ENCODE measurements at places on chromosomes 5 and 9.

GRCh38 chr5:91885291-91886265, 502.5 kb upstream of the ARRDC3 start:
- no peak for DNase-seq

- no peak for DNase-seq
These were observed 19.0 kb downstream of the DYNC2I2 start for GRCh38 chr9:128637656-128638055.

DNA sequence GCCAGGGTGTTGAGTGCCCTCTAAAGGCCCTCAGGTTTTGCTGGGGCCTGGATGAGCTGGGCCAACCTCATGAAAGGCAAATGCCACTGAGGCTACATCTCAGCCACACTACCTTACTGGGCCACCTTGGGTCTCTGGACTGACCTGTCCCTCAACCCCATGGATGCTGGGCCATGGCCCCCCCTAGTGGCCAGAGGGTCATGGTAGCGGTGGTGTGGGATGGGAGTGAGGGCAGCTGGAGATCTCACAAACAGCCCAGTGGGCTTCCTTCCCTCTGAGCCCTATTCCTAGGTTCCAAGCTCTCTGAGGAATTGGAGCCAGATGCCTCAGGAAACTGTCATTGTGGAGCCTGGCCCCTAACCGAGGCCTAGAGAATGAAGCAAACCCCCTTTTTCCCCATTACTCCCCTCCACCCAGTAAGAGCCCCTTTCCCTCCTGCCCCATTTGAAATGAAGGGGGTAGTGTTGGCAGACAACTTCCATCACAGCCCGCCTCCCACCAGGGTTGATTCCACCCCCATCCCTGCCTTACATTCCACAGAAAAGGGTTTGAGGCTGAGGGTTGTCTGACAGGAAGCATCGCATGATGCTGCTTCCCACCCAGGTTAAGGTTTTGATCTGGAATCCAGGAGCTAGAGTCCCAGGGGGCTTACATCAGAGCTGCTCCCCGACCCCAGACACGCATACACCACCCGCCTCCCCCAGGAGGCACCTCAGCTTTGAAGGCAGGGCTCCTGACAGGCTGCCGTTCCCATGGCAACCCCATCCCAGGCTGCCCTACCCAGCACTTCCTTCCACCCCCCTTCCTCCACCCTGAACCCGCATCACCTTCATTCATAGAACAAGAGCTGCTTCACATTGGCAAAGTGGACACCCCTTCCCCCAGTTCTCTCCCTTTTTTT, 63.9 kb downstream of the PCDH1 start:
- DNase-seq = no peak

DNA sequence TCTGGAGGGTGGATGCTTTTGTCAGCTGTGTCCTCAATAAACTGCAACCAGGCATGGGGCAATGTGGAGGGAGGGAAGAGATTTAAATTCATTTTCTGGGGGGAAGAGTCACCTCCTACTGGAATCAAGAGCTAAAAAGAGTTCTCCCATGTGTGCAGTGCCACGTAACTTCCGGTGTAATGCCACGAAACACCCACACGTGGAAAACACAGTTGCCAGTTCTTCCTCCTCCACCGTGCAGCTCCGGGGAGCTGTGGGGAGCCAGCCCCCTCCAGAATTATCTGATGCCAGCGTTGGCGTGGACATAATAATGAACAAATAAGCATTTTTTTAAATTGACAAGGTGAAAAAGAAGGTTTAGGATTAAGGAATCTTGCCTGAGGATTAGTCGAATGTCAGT, 32.1 kb upstream of the MED10 start:
- DNase-seq = no peak

GRCh38 chr9:137731947-137732813, 113.4 kb downstream of the EHMT1 start:
- no peak for DNase-seq

- DNase-seq = no peak
These were observed 204.8 kb downstream of the SPATA31A6 start for GRCh38 chr9:42388146-42388690.

DNA sequence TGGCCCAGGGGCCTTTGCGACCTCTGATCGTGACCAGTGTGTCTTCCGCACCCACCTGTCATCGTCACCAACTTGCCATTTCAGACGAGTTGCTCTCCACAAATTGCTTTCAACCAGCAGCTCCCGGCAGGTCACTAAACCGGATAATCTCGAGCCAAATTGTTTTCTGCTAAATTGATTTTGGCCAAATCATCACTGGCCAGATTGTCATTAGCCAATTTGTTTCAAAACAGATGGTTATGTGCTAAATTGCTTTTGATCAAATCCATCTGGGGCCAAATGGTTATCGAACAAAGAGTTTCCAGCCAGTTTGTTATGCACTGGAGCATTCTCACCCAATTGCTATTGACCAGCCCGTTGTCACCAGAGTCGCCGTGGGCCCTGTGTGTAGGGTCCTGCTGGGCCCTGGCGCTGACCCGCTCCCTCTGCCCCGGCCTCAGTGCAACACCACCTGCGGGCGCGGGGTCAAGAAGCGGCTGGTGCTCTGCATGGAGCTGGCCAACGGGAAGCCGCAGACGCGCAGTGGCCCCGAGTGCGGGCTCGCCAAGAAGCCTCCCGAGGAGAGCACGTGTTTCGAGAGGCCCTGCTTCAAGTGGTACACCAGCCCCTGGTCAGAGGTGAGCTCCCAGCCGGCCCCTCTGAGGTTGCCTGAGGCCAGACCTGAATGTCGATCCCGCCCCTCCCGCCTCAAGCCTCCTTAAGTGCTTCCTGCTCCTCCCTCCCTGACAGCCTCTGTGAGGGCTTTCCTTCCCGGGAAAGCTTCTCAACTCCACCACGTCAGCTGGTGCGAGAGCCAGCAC, 35.6 kb downstream of the ADAMTSL2 start:
- DNase-seq = no peak

DNA sequence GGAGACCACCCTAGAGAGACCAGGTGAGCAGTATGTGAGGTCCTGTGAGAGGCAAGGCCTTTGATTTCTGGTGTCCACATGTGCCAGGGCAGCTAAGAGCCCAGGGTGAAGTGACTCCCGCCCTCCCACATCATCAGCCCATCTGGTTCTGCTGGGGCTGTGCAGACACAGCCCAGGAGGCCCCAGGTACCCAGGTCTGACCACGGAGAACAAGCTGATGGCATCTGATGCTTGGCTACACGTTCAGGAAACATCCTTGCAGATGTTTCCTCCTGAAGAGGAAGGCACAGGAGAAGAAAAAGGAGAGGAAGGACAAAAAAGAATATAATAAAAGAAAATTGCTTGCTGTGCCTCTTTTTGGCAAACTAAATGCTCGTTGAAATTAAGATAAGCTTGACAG, 225.8 kb downstream of the PAX5 start:
- DNase-seq = no peak

- no peak for DNase-seq
These were observed 53.1 kb upstream of the TYRP1 start for GRCh38 chr9:12640016-12640587.

GRCh38 chr5:44943647-44944046, 134.9 kb downstream of the MRPS30 start:
- no peak for DNase-seq

DNA sequence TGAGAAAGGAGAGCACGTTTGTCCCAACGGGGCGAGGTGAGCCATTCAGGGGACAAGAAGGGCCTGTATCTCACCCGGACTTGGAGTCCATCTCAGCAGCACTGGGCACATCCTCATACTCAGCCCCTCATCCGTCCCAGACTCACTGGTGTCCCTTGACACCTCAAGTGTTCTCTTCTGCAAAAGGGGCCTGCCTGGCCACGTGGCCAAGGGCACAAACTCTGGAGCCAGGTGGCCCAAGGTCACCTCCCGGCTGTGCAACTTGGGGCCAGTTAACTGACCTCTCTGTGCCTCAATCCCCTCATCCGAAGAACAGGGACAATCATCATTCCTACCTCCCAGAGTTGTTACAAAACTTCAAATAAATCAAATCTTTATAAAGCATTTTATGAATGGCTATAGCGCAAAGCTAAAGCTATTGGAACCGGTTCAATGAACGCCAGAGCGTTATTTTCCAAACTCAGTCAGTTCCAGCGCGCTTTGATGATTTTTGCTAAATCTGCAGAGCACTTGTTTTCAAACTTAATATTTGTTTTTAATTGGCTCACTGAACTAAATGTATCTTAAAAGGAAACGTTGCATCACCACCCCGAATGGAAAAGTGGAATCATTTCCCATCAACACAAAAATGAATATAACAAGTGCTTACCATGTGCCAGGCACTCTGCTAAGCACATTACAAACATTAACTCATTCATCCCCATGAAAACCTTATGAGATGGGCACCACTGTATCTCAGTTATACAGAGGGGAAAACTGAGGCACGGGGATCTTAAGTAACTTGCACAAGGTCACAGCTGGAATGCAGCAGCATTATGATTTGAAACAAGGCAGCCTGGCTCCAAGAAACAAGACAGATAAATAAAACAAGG, 49.3 kb downstream of the DUSP1 start:
- no peak for DNase-seq

DNA sequence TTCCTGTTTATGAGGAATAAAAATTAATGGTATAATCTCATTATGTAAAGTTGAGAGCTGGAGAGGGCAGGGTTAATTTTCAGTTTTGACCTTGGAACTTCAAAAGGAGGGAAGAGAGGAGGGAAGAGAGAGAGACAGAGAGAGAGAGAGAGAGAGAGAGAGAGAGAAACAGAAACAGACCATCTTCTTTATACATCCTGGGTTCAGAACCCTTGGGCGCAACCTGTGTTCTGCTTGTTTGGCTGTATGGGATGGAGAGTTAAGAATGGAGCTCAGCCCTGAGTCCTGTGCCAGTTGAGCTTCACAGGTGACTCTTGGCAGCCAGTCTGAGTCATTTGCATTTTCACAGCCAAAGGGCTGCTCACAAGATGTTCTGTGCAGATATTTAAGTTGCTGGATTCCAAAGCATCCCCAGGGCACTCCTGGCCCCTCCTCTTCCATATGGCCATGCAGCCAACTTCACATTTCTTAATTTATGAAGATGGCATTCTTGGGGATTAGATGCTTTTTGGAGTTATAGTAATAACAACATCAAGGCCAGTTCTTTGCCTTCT, 143.5 kb downstream of the CARTPT start:
- no peak for DNase-seq

DNA sequence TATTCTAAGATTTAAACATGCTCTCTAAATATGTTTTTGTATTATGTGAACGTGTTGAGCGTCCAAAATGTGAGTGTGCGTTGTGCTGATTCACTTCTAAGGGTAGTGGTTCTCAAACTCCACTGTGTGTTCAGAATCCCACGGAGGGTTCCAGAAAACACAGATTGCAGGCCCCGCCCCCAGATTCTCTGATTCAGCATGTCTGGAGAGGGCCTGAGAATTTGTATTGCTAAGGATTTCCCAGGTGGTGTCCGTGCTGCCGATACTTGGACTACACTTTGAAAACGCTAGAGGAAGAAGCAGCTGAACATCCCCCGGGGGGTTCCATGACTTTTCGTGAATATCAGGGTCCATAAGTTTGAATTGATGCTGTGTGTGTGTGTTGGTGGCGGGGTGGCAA, 1043.2 kb upstream of the WWC1 start:
- DNase-seq = no peak

- no peak for DNase-seq
These were observed 1.0 kb downstream of the NIPSNAP3A start for GRCh38 chr9:104748359-104749031.

DNA sequence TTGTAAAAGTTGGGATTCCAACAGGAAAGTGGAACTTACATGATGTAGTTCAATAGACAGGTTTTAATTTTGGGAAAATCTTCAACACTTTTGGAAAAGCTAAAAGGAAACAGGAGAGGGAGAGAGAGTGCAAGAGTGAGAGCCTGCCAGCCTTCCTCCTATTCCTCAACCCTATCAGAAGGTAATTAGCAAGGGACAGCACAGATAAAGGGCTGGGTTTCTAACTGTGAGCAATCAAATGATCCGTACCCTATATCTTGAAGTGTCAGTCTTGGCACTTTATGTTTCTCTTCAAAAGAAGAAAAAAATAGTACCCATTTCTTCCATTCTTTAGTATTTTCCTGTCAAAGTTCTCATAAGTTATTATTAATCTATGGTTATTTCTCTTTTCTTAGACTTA, 79.4 kb downstream of the FER start:
- no peak for DNase-seq

GRCh38 chr9:8734760-8735159, 935.2 kb upstream of the DMAC1 start:
- no peak for DNase-seq

DNA sequence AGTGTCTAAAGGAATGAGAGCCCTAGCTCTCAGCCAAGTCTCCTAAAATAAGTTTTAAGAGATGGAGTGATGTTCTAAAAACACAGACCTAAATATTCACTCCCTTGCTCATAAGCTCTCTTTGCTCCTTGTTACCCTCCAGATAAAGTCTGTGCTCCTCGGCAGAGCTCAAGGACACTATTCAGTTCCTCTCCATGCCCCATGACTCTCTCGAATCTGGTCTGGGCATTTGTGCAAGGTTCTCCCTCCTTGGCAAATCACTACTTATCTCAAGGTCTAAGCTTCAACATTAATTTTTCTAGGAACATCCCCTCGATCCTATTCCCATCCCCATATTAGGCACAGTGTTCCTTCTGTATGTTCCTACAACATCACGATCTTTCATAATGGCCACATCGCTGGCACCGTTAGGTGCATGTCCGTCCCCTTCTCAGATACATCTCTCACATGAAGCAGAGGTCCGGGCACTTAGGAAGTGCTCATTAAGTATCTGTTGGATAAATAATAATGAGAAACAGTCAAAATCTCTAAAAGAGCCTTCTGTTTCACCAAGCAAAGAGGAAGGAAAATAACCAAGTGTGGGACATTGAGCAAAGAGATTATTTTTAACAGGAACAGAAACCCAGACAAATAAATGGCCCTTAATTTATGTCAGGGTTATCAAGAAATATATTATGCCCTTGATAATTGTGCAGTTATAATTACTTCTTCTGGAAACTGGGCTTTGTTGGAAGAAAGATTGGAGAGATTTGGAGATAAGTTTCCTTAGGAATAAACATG, 85.9 kb upstream of the HTR4 start:
- no peak for DNase-seq

DNA sequence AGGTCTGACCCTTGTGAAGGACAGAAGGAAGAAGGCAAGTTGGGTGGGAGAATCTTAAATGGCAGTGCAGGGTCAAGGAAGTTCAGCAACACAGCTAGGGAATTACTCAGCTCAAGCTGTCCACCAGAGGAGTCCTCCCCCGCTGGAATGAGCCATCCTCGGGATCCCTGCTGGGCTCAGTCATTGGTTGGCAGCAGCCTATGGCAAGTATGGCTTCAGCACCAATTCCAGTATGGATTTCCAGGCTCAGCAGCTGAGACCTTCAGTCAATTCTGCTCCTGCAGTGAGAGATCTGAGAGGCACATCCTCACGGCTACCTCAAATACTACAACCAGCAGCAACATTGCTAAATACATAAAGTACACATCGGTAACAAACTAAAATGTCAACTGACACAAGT, 280.6 kb upstream of the PIK3R1 start:
- DNase-seq = no peak

DNA sequence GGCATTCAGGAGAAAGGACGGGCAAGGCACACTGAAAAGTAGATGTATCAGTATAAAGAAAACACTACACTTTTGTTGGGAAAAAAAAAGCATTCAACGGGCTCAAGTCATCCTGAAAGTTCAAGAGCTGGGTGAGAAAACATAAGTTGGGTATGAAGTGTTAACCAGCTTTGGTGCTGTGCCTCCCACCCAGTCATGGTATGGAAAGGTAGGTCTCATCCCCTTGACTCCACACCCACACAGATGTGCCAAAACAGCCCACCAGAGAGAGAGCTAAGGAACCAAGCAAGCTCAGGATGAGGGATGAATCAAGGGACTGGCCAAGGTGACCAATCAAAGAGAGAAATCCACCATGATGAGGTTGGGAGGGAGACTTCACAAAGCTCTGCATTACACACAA, 54.7 kb downstream of the ESM1 start:
- no peak for DNase-seq

All from stimulated activated naive CD4-positive, alpha-beta T cell (primary cell).